ENCODE measurements at places on chromosomes 4 and X.

GRCh38 chrX:23662853-23663252 is 4.4 kb upstream of the PRDX4 start:
- no peak for DNase-seq

DNA sequence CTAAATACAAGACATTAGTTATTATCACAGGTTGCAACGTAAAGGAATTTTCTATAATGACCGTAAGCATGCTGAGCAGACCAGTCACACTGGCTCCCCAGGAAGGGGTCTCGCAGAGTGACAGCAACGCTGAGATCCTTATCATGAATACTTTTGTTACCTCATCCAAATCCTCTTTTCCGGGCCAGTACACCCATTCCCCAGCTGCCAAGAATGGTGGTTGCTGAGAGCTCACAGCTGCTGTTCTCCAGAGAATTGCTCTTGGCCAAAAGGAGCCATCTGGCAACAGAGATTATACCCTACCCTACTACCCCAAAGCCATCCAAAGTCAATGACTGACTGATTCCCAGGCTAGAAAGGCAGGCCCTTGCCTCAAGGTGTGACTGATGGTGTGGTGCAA is 91.6 kb downstream of the FUNDC1 start:
- no peak for DNase-seq

DNA sequence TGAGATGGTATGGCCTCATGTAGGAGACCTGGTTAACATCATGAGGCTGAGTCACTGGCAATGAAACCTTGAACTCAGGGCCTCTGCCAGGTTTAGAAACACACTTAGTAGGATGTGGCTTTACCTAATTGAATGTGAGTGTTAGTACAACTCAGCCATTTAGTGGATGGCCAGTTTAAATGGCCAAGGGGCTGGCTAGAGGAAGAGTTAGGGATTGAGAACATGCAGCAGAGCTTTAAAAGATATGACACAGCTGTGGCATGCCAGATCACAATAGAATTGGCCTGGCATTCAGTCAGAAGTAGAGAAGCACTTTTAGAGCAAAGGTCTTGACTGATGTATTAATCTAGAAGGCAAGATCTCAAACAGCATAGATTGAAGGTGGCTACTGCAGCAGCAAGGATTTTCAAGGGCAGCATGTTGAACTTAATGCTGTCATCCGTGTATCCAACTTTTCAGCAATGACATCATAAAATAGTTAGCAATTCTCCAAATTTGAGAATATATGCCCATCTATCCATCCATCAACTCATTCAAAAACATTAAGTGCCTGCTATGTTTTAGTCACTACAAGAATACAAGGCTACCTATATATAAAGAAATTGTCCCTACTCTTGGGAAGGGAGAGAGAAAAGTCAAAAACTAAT is 170.4 kb downstream of the FRAS1 start:
- no peak for DNase-seq

- DNase-seq = no peak
Observed at GRCh38 chrX:11269006-11269405, 24.2 kb upstream of the AMELX start.

DNA sequence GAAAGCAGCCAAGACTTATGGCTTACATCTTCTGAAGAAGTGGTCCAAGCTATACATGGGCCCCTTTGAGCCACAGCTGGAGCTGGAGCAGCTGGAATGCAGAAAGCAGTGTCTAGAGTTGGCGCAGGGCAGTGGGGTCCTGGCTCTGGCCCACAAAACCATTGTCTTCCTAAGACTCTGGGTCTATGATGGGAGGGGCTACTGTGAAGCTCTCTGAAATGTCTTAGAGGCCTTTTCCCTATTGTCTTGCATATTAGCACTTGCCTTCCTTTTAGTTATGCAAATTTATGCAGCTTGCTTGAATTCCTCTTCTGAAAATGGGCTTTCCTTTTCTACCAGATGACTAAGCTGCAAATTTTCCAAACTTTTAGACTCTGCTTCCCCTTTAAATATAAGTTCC is 15.3 kb downstream of the NPY1R start:
- DNase-seq = no peak

DNA sequence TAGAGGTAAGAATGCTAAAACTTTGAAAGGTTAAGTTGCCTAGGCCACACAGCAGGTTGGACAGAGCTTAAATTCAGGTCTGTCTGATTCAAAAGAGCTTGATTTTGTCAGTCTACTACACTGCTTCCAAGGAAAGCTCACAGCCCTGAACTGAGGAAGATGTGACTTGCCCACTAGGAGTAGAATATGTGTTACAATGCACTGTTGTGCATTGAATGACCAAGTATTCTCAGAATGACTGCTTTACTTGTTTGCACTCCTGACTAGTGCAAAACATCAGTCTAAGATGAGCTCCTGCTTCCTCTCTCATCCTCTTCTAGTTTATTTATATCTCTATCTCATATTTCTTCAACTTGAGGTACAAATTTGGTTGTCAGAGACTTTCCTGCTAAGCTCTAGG is 56.2 kb downstream of the AWAT2 start:
- no peak for DNase-seq

- DNase-seq = no peak
Observed at GRCh38 chr4:78926826-78927225, 12.4 kb downstream of the PAQR3 start.

- no peak for DNase-seq
Observed at GRCh38 chrX:33062041-33062440, 149.3 kb downstream of the DMD start.

- no peak for DNase-seq
Observed at GRCh38 chrX:20531667-20532066, 265.0 kb upstream of the RPS6KA3 start.

- DNase-seq = no peak
Observed at GRCh38 chrX:519741-520140, 110.8 kb upstream of the SHOX start.

GRCh38 chrX:81390237-81390636 is 188.3 kb downstream of the SH3BGRL start:
- no peak for DNase-seq

GRCh38 chr4:186092296-186092695 is 12.2 kb upstream of the FAM149A start:
- no peak for DNase-seq

GRCh38 chr4:71992571-71993312 is 39.1 kb upstream of the NPFFR2 start:
- DNase-seq = no peak

DNA sequence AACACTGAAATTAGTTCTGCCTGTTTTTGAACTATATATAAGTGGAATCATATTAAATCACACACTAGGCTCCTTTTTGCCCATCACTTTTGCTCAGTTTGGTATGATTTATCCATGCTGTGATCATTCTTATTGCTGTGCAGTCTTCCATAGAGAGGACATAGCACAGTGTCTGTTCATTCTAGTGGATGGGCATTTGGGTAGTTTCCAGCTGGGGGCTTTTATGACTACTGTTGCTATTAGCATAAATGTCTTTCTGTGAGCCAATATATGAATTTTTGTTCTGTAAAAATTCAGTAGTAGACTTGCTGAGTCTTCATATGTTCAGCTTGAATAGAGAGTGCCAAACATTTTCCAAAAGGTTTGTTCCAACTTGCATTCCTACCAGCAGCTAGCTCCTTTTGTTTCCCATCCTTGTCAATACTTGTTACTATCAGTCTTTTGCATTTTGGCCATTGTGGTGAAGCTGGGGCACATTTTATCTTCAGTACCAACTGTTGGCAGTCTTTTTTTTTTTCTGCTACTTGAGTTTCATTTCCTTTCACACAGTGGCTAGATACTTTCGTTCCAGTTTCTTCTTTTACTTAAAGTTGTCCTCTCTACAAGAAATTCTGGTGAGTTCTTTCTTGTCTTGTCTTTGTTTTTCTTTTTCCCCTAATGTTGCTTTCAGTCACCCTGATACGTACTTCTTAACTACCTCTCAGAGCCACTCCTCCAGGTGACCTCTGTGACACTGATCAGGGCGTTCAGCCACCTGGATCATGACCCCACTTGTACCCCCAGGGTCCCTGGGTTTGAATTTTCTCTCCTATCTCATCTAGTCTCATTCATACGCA is 87.0 kb downstream of the ANXA3 start:
- no peak for DNase-seq

DNA sequence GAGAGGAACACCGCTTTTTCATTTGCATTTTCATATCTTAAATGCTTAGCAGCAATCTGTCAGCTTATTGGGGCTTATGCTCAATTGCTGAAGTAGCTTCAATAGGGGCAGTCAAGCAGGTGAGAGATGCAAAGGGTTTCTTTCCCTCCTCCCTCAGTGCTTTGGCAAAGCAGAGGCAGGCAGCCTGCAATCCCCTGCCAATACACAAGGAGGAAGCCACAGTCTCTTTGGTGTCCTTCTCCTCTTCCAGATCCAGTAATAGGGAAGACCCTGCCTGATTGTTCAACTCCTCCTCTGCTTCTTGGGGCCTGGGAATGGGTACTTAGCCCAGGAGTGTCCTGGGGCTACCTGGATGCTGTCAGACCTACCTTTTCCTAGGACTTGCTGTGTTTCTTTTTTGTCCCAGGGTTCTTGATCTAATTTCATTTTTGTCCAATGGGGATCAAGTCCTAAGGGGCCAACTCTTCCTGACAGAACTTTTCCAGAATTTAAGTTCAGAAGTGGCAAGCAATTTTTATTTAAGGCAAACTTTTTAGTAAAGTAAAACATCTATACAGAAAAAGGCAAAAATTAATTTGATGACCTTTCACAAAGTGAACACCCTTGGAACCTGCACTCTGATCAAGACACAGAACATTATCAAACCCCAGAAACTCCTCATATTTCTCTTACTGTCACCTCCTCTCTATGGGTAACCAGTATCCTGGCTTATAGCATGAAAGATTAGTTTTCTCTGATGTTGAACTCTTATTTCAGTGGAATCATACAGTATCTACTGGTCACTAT is 260.3 kb downstream of the PPP3CA start:
- DNase-seq = no peak

DNA sequence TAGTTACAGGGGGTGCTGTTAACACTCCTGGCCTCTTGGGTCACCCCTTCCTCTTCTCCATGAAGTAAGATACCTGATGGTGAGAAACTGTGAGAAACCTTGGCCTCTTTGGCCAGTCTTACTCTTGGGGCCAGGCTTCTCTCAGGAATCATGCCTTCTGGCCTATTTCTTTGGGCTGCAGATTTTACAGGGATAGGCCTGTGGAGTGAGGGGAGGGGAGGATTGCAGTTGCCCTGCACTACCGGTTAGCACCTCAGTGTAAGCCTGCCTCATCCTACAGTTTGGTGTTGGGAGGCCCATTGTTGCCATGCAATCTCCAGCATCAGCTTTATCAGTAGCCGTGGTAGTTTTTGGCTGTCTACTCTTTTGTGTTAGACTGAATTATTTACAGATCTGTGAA is 7.6 kb upstream of the PGRMC2 start:
- no peak for DNase-seq

GRCh38 chr4:117575850-117576249 is 458.4 kb upstream of the NDST3 start:
- no peak for DNase-seq

Data from stimulated activated CD4-positive, alpha-beta T cell treated with anti-CD3 and anti-CD28 coated beads, Interleukin-1b, Interleukin-23, amount 100 ng/mL, for 1 hour (primary cell).